ENCODE measurements at places on chromosomes 5 and 9.
A peak's percentile ranks its signal among the peaks of the same experiment; 100 is the strongest.

- DNase-seq = peak; percentile 53
Observed at GRCh38 chr5:36744773-36745589, 131.6 kb upstream of the NIPBL start.

DNA sequence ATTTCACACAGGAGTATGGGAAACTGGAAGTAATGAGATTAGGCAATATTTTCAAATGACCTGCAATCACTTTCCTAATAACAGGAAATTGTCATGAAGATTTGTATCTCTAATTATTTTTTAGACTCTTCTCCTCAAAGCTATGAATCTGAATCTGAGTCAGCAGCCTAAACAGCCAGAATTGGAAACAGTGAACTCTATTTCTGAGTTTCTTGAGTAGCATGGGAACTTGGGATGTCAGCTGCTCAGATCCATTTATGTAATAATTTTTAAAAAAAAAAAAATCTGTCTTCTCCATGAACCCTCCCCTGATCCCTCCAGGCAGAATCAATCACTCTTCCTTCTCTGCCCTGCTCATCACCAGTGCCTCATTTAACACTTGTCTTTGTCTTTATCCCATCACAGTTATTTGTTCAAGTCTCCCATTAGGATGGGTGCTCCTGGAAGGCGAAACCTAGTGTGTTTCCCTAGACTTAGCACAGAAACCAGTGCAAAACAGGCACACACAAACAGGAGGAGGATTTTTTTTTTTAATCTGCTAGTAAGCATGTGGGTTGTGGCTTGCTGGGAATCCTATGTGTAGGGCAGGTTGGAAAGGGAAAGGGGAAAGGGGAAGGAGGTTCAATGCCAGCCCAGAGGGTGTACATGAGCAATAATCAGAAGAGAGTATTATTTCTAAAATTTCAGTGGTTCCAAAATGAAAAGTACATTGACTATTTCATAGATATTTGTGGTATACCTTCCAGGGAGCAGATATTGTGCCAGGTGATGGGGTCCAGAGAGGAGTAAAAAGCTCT is 186.8 kb downstream of the TTLL11 start:
- DNase-seq = no peak

- no peak for DNase-seq
Observed at GRCh38 chr5:153690236-153690635, 199.8 kb downstream of the GRIA1 start.

DNA sequence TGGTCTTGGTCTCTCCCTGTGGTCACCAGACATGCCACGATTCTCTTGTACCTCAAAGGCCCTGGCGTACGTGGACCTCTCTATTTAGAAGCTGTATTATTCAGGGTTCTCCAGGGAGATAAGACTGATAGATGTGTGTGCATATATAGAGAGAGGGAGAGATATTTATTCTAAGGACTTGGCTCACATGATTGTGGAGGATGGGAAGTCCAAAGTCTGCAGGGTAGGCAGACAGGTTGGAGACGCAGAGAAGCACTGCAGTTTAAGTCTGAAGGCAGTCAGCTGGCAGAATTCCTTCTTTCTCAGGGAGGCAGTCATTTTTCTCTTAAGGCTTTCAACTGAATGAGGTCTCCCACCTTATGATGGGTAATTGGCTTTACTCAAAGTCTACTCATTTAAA is 16.3 kb downstream of the C9orf57 start:
- no peak for DNase-seq

DNA sequence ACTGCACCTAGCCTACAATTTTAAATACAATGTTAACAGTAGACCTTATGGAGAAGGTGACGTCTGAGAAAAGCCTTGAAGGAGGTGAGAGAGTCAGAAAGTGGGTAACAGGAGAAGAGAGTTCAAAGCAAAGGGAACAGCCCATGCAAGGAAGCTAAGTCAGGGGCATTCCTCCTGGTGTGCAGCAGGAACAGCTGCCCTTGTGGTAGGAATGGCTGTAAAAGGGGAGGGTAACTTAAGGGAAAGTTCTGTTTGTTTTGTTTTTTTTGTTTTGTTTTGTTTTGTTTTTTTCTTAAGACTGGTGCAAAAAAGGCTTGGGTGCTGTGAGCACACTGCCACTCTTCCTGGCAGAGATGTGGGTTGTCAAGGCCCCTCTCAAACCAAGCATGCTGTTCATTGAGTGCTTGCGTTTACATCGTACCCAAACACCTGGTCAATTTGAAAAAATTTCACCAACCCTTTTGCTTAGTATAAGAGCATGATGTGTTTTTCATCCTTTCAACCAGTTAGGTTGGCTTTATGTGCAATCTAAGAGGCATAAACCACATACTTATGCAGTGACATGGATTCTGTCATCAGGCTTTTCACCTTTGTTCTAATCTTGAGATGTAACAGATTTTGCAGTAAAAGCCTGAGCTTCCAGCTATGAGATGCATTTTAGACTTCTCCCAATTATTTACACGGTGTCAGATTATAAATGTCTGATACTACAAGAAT is 279.7 kb downstream of the GLIS3 start:
- DNase-seq = no peak

- no peak for DNase-seq
Observed at GRCh38 chr5:155082401-155082800, 68.8 kb downstream of the KIF4B start.

DNA sequence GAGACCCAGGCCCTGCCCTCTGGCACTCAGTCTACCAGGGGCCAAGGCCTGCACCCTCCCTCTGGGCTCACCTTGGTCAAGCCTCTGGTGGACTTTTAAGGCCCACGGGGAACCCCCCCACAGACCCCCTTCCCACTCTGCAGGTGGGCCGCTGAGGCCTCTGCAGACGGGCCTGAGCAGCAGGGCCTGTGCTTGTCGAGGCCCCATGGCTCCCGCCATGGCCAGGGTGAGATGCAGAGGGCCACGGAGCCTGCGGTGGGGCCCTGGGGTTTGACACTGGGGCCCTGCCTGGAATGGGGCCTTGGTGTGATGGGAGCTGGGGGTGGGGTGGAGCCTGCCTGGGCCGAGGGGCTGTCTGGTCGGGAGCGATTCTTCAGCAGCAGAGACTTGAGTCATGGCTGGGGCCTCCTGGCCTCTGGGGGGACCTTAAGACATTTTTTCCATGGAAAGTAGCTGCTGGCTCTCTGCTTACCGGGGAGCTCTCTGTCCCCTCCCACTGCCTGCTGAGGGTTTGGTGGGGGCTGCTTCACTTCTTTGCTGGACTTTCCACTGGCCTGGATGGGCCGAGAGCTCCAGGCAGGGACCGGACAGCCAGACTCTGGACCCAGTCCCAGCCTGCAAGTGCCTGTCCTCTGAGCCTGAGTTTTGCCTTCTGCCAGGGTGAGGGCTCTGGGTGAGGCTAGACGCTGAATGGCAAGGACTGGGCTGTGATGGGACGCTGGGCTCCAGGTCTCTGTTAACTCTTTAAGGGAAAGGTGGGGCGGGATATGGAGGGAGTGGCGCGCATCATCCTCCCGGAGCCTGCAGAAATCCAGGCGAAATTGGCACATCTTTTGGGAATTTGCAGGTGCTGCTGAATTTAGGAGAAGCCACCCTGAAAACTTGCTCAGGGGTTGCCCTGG is 132.2 kb downstream of the RXRA start:
- DNase-seq = peak; percentile 47

- DNase-seq = no peak
Observed at GRCh38 chr5:141525653-141526052, 36.8 kb downstream of the PCDHGC5 start.

DNA sequence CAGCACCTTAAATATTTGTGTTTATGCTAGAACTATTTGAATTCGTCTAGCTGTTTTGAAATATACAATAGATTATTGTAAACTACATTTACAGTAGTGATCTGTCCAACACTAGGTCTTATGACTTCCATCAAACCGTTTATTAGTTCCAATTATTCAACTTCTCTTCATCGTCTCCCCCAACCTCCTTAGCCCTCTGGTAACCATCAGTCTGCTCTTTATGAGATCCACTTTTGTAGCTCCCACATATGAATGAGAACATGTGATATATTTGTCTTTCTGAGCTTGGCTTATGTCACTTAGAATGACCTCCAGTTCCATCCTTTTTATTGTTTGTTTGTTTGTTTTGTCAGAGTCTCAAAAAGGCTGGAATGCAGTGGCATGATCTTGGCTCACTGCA is 11.8 kb downstream of the DMXL1 start:
- DNase-seq = no peak

- peak; percentile 81 for DNase-seq
Observed at GRCh38 chr5:150222906-150223305, 33.0 kb downstream of the SLC6A7 start.

DNA sequence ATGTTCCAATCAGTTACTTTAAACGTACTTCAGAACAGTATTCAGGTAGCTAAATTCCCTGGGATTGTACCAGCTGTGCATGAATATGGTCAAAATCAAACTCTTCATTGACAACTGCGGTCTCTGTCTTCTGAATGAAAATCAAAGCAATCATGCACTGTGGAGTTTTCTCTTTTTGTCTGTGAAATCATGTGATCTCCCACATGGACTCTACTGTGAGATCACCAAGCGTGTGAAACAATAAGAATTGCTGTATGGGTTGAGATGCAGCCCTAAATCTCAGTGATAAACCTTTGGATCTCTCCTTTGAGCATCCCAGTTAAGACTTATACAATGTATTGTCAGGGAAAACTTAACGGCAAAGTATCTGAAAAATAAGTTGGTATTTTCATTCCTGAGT is 6.1 kb downstream of the NRG2 start:
- no peak for DNase-seq

GRCh38 chr9:69997524-69997923 is 46.1 kb upstream of the MAMDC2 start:
- no peak for DNase-seq

DNA sequence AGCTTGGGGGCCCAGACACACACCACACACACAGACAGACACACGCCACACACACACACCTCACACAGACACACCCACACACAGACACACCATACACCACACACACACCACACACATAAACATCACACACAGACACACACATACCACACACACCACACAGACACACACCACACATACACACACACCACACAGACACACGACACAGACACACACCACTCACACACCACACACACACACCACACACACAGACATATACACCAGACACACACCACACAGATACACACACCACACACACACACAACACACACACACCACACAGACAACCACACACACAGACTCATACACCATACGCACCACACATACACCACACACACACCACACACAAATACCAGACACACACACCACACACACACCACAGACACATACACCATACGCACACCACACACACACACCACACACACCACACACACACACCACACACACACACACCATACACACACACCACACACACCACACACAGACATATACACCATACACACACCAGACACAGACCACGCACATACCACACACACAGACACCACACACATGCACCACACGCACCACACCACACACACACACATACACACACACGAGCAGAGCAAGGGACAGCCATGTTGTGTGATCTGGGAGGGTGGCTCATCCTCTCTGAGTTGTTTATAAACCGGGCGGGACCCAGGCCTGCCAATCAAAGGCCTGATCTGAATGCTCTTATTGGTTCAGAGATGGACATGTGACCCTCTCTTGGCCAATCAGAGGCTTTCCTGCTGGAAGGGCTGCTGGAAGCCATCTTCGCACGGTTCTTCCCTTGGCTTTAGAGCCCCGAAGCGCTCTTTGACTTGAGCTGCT is 148.3 kb downstream of the GAPVD1 start:
- DNase-seq = peak; percentile 61

DNA sequence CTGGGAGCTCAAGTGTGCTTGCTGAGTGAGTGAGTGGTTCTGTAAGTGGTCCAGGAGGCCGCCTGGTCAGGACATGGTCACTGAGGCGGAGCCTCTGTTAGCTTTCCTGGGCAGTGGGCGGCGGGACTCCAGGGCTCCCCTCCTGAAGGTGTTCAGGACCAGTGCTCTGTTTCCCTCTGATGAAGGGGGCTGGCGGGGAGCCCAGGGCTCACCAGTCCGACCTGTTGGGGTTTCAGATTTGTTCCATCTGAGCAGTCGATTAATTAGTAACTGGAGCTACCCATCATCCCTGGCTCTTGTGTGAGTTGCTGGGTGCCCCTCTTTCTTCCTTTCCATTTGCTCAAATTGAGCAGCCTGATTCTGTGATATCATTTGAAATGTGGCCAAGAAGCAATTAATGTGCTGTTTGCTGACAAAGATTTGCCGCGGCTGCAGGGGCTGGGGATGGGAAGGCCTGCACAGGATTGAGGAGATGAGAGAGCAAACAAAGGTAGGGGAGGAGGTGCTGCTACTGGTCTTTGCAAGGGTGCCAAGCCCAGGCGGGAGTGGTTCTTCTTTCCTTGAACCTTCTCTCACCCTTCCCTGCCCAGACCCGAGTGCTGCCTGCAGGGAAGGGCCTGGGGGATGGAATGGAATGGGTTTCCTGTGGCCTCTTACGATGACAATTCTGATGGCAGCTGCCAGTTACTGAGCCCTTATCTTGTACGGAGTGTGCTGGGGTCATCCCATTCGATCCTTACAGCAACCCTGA is 92.8 kb upstream of the PITX1 start:
- no peak for DNase-seq

DNA sequence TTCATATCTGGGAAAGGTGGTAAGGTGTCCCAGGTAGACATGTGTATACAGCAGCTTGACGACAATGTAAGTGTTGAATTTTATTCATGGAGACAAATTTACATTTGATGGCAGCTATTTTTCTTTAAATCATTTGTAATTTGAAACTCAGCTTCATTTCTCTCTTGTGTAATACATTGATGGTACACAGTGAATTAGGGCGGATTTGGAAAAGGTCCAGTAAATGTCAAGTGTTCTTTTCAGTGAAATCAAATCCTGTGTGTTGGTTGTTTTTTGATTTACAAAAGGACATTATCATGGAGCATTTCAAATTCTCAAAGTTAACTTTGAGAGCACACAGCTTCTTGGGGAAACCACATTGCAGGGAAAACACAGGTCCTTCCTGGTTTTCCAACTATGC is 30.0 kb upstream of the PCSK1 start:
- DNase-seq = no peak

GRCh38 chr9:81815781-81816180 is 112.4 kb upstream of the SPATA31D4 start:
- DNase-seq = no peak

GRCh38 chr5:75200776-75201175 is 35.9 kb downstream of the ANKRD31 start:
- no peak for DNase-seq

DNA sequence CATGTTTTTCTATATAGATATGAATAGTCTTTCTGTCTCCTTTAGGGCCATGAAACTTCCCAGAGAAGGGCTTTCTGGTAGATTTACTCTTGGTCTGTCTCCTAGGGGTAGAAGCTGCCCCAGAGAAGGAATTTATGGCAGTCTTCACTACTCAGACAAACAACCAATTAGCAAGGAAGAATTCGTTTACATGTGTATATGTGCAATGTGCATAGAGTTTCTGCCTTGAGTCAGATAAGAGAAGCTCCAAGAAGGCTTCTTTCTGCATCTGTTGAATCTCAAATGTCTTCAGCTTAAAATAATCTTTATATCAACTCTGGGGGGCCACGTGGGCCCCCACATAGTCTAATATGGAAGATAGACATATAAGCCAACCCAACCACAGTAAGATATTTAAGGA is 7.6 kb upstream of the CLINT1 start:
- DNase-seq = no peak
